Right renal pelvis (tissue), 4 donors: ENCODE measurements at places on chromosomes 6 and 20.
A peak's percentile ranks its signal among the peaks of the same experiment; 100 is the strongest.

- no peak for DNase-seq
Measured at GRCh38 chr6:7042654-7043545, 64.9 kb upstream of the RREB1 start.

- no peak for DNase-seq
Measured at GRCh38 chr6:154058963-154059680, 20.1 kb downstream of the OPRM1 start.

DNA sequence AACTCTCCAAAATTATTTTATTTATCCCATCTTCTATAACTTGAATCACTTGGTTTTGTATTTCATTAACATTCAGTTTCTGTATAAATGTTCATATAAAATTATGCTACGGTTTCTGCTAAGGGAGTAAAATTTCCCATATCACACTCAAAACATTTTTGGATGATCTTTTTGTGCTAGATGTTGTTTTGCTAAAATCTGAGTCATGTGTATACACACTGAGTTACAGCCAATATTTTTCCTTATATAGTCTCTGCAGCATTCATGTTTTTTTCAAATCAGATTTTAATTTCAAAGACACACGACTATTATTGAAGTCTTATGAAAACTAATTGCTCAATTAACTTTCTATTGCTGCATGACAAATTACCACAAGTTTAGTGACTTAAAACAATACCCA, 54.3 kb upstream of the SLC2A12 start:
- DNase-seq = no peak

DNA sequence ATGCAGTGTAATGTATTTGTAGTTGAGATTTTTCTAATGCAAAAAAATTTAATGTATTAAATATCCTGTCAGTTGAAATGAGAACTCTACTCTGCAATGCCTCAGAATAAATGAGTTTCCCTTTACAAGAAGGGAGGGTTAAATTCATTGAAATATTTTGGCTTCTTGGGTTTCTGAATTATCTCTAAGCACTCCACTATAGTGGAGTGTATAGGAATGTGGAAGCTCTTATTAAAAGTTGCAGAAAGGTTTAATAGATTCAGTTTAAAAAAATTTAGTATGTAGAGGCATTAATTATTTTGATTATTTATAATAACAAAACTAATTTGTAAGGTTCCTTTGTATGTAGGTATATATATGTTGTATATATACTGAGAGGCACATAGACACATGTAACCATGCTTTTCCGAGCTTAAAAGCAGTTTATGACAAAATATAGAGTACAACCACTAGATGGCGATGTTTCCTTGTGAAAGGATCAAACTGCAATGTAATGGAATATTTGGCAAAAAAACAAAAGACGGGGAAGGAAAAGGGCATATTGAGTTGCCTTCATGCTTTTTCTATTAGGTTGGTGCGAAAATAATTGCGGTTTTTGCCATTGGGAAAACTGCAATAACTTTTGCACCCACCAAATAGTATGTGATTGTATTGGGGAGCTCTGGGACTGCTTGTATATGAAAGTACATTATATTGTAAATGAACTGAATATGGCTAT, 144.2 kb downstream of the MYO6 start:
- DNase-seq = peak; percentile 63

GRCh38 chr6:11093376-11093625, 333 bp upstream of the SMIM13 start:
- no peak for DNase-seq

- no peak for DNase-seq
Measured at GRCh38 chr6:4074478-4075235, 4.3 kb downstream of the FAM217A start.

DNA sequence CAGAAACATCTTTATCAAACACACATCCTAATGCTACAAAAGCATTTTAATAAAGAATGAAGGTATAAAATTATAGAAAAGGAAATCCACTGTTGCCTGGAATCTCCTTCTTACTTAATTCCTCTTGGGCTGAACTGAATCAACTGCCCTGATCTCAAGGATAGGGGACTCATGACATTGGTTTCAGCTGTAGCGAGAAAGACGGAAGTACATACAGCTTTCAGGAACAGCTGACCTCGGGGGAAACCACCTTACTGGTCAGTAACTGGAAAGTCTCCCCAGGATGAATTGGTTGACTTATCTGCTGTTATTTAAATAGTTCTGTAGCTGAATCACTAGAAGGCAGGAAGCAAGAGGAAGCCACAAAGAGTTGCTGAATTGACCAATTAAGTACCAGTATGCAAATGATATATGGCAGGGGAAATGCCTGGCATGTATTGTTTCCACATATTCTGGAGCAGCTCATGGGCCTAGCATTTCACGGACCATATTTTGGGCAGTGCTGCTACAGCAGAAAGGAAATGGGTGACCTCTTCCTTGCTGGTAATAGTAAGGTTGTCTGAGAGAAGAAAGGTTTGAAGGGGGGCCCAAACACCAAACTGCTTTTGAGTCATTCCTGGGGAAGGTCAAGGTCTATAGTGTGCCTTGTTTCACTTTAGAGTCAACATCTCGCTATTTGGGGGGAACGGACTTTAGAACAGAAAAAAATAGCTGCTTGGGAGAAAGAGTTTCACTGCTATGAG, 43.7 kb upstream of the MAP7 start:
- DNase-seq = no peak

DNA sequence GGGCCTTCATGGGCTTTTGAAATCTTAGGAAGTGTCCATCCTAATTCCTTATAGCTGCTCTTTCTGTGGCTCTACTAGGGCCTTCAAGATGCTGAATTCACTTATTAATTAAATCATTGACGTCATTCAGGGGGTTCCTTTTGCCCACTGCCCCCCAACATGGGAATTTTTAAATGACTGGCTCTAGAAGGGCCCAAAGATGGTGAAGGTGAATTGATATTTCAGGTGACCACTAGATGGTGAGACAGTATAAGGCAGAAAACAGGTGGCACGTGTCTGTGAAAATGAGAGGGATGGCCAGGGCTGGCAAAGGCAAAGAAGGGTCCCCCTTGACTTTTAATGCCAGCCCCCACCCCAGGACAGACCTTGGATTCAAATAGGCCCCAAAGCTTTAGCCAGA, 11.8 kb downstream of the GNAS start:
- DNase-seq = no peak

DNA sequence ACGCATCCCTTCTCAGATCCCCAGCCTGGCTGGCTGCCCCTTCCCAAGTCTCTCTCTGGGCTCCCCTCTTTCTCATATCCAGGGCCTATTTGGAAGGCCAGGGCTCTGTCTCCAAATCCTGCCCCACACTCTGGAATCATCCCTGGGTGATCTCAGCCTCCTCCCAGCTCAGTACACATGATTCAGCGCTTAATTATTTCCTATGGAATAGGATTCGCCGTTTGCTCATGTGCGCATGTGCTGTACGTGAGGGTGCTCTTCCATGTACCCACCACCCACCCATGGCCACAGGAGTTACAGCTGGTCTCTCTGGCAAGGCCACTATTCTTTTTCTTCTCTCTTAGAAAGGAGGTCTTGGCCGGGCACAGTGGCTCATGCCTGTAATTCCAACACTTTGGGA, 81.7 kb upstream of the FOXP4 start:
- DNase-seq = no peak

DNA sequence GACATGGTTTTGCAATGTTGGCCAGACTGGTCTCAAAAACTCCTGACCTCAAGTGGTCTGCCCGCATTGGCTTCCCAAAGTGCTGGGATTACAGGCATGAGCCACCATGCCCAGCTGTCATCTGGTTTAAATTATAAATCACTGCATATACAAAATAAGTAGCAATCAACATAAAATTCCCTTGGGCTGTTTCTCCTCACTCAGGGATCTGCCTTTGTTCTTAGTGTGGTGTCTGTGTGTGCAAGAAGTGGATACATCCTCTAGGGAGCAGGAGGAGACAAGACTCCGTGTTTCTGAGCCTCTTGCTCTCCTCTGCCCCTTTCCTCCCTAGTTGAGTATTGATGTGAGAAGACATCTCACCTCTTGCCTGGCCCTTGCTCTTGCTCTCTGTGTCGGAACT, 65.2 kb upstream of the ADGRF4 start:
- DNase-seq = no peak

DNA sequence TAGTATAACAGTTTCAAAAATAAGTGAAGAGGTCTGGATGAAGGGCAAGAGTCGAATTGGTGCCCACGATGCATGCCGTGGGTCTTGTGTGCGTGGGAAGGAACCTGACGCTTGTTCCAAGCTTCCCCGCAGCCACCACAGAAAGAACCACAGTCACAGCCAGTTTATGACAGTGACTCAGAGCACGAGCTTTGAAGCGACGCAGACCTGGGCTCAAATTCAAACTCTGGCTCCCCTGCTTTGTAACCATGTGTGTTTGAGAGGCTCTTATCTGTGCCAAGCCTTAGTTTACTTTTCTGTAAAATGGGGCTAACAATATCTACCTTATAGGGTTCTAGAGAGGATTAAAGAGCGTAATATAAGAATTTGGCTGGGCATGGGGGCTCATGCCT, 65.5 kb downstream of the SYNJ2 start:
- no peak for DNase-seq

GRCh38 chr20:12984069-12984765, 24.6 kb upstream of the SPTLC3 start:
- DNase-seq = no peak

GRCh38 chr6:154508573-154509375, 1.7 kb downstream of the CNKSR3 start:
- no peak for DNase-seq

DNA sequence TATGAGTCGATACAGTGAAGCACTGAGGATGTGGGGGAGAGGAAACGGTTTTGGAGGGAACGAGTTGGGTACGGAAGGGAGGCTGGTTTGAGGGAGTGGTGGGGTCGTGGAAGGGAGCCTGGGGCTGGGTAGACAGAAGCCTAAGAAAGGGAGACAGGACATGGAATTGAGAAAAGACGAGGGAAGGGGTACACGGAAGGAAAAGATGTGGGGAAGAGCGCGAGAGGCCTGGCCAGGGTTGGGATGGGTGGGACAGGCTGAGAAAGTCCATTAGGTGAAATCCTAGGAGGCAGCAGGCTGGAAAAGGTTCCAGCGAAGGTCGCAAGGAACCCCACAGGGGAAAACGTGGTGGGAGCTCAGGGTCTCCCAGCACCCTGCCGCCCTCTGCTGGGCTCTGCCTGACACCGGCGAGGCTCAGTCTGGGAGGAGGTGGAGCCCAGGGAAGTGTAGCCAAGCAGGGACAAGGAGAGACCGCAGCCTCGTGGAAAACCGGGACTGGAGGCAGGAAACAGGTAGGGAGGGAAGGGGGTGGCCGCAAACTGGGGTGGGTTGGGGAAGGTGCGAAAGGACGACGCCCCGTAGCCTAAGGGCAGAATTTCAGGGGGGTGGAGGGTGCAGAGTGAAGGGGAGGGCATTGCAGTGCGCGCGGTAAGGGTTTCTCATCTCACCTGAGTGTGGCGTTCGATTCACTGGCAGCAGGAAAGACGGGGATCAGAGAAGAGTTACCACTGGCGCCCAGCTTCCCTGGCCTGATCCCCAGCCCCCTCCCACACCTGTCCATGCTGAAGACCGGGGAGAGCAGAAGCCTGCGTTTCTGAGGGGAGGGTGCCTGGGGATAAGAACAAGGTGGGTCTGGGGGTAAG, 4.3 kb downstream of the GABBR1 start:
- peak; percentile 74 for DNase-seq

- DNase-seq = no peak
Measured at GRCh38 chr6:30328397-30328796, 1.7 kb downstream of the TRIM39 start.

- DNase-seq = no peak
Measured at GRCh38 chr6:106511288-106512047, 117.8 kb downstream of the RTN4IP1 start.

GRCh38 chr20:16314748-16315159, 258.5 kb downstream of the KIF16B start:
- DNase-seq = no peak

- DNase-seq = no peak
Measured at GRCh38 chr20:63819224-63819921, 11.7 kb downstream of the ZBTB46 start.
